ENCODE measurements at places on chromosomes 2 and 18.

DNA sequence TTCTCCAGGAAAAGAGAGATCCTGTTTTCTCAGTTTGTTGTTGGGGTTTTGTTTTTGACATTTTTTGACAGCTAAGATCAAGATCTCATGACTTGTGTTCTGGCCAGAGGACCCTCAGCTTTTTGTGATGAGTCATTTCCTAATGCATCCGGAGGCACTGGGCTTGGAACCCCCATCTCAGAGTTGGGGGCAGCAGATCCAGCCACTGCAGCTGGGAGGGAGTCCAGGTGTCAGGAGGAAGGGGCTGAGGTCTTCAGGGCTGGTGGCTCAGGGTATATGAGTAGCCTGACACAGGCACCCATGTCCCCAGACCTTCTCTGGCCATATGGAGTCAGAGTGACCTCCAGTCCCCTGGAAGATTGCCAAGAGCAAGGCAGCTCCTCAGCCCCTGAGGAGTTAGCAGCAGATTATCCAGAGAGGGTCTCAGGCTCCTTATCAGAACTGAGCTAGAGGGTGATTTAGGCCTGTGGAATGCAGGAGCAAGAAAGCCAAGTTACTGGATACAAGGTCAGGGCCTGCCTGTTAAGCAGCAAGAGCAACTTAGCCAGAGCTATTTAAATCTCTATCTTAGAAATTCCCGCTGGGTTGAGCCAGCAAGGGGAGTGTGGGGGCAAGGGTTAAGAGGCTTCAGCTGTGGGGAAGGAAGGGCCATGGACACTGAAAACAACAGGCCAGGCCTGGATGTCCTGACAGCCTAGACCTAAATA, 62.4 kb downstream of the TANC1 start:
- no peak for DNase-seq

DNA sequence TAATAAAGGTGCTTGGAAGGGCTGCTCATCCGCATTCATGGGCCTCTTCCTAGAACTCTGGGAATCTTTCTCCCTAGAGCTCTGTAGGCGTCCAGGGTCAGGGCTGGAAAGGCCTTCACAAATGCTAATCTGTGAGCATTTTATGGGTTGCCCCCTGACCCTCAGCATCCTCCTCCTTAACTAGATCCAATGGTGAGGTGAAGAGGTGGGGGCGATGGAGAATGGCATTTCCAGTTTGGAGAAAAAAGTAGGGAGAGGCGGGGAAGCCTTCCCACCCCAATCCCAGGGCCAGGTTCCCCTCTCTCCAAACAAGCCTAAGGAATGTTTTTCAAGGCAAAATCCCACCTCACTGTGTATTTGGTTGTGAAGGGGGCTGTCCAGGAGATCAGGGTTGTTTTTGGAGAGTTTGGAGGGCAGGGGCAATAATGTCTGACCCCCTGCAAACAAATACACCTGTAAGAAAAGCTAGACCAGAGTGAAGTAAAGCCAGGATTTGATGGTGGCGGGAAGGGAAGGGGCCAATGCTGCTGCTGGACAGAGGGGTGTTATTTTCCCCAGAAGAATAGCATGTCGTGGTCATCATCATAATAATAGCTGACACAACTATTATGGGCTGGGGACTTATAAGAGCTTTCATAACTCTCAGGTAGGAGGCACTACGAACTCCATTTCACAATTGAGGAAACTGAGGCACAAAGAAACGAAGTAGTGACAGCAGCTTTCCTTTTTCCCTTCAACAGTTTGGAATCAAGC, 1.4 kb upstream of the MYCN start:
- DNase-seq = no peak

GRCh38 chr2:118847762-118848172, 319 bp upstream of the EN1 start:
- DNase-seq = no peak

DNA sequence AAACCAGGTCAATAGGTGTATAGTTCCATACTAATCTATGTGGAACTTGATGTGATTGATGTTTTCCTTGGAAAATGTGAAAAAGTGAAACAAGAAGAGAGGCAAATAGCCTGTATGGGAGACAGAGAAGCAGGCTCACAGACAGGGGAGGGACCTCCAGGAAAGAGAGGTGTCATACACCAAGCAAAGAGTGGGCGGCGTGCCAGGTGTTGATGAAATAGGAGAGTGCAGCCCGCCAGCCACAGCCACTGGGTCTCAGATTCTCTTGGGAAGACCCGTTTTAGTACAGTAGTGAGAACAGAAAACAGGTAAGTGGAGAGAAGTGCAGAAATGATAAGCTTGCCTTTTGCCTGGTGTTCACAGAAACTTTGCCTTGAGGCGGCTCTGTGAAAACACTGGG, 301.9 kb downstream of the ZNF407 start:
- DNase-seq = no peak

GRCh38 chr2:143139835-143140393, 10.7 kb downstream of the ARHGAP15 start:
- no peak for DNase-seq

DNA sequence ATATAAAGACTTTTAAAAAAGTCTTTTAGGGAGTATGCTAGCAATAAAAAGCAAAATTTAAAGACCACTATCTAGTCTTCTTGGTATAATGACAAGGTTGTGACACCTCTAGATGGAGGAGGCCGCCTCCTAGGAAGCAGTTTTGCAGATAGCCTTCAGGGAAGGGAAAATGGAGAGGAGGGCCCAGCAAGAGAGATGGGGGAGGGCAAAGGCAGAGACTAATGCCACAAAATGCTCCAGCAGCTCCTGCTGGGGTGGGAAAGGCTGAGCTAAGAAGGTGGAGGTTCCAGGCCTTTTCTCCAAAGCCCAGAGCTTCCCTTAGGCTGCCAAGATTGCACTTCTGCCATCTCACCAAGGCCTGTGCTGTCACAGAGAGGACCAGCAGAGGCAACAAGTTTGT, 153.9 kb upstream of the THSD7B start:
- DNase-seq = no peak

GRCh38 chr2:110675679-110676078, 2.2 kb downstream of the BUB1 start:
- no peak for DNase-seq

- no peak for DNase-seq
Measured at GRCh38 chr2:100716581-100716980, 103.4 kb upstream of the NPAS2 start.

DNA sequence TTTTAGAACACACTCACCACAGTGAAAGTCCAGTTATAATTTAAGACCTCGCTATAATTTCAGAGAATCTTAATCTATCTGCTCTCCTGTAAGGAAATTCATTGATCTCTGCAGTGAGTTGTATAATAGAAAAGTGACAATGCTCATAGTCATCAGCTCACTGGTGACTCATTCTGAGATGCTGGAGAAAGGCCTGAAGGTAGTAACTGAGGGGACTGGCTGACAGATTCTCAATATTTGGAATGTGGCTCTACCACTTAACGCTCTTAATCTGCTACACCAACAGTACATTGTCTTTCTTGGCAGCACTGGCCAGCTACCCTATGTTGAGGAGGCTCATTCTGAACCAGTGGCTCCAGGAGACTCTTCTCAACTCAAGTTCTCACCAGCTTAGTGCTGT, 246.1 kb downstream of the RPRM start:
- DNase-seq = no peak

DNA sequence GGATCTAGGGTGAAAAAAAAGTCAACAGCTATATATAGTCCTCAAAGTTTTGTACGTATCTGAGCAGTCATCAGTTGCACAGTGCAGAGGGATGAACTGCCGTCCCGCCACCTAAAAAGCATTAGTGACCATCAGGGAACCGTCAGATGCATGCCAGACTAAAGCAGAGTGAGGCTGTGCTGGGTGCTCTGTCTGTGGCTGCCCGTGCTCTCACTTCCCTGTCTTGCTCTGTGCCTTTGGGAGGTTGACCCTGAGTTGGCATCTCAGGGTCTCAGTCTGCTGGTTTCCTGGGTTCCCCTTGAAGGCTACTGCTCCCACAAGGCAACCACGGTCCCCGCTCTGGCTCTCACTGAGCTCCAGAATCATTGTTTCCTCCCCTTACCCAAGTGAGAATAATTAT, 11.1 kb downstream of the CLUL1 start:
- no peak for DNase-seq

DNA sequence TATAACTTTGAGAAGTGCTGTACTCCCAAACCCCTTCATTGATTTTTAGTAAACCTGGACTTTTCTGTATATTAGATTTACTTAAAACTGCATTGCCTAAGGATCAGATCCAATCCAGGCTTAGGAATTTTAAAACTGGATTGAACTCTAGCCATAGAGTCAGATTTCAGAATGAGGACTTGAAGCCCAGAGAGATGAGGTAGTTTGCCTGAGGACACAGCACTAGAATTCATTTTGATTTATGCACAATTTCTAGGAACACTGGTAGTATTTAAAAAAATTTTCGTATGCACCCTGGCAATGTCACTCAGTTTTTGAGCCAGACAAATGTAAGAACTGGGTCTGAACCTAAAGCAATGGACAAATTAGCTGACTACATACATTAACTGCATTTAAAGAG, 144.9 kb downstream of the KCTD1 start:
- no peak for DNase-seq

DNA sequence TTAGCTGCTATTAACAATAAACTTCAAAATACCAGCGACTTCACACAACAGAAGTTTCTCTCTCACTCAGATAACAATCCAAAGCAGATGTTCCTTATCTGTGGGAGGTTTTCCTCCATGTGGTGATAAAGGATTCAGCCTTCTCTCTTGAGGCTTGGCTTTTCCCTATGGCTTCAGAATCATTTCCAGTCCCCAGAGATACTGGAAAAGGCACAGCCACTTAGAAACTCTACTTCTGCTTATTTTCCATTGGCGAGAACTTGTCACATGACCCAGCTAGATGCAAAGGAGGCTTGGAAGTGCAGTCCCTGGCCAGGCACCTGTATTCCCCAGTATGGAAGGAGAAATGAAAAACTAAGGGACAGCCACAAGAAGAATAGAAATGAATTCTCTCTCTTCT, 344.8 kb downstream of the MTX2 start:
- DNase-seq = no peak

GRCh38 chr2:144430722-144431391, 89.1 kb downstream of the ZEB2 start:
- no peak for DNase-seq

DNA sequence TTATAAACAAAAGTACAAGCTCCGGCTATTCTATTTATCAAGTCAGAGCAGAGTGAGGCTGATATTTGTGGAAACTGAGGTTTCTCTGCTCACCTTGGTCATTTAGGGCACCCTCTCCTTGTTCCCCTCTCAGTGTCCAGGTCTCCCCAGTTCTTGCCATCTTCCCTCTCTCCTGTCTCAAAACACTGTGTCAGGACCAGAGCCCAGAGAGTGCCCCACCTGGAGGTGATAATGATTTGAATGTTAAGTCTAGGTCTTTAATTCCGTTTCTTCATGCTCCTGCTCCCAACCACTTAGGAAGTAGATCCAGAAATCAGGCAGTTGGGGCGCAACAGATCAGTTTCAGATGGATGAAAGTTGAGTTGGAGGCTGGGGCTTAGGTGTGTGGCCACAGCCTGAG, 9.2 kb upstream of the ADCY3 start:
- no peak for DNase-seq

DNA sequence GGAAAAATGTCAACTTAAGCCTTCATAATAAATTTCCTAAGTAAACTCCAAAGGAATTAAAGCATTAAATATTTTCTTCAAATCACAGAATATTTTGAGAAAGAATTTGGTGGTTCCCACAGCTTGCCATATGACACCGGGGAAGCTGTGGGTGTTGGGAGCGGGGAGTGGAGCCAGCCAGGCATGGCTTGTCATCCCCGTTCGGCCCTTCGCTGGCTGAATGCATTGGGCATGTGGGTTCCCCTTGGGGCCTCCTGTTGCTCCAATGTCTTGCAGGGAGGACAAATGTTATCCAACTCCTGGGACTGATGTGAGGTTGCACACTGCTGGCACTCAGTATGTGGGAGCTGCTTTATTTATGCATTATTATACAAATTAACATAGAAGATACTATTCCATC, 18.6 kb downstream of the NGEF start:
- DNase-seq = no peak

DNA sequence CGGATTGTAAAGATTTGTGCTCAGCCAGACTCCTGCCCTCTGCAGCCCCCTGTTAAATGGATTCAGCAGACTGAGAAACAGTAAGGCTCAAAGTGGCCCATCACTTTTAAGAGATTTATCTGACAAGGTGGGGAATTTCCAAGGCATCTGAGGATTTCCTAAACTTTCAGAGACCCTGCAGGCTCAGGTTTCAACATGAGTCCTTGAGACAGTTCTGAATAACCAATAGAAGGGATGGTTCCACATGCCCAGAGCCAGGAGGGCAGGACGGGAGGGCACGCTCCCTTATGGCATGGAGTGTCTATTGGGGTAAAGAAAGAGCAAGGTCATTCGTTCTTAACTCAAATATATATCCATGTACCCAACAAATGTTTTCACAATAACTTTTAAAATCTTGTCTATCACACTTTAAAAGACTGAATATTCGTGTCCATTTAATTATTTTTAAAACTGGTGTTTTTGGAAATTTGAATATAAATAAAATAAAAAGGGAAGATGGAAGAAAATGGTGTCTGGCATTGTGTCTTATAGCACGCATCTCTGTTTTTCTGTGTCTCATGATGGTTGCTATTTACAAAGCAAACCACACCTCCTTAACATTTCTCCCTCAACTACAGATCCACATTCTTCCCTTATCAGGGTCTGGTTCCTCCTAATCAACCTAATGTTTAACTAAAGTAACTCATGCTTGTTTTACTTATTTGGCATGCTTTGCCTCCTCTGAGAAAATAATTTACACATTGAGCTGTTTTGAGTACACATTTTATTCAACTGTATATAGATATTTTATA, 56.0 kb upstream of the DSG1 start:
- DNase-seq = no peak

GRCh38 chr18:50401888-50402287, 27.0 kb downstream of the SKA1 start:
- peak; percentile 34 for DNase-seq

All from mesothelial cell of epicardium (in vitro differentiated cells).